SJCRH30 (cell line): ENCODE measurements at places on chromosomes 7 and 10. TPM values are rescaled to one million over a fixed set of nuclear protein-coding genes. Genes with fewer than 3 reads are reported as not detected.
A peak's percentile ranks its signal among the peaks of the same experiment; 100 is the strongest.

HOXA2 gene
- total RNA-seq, result 2.8 and 4.2 TPM in 2 replicates

C10orf62 gene
- 0.75 and 0.84 TPM in 2 replicates for total RNA-seq

CLDN3 gene
- total RNA-seq, result not detected in 2 replicates

KLHL7 gene
- 34.8 and 38.6 TPM in 2 replicates for total RNA-seq

NFE2L3 gene
- not detected in 2 replicates for total RNA-seq

DNA sequence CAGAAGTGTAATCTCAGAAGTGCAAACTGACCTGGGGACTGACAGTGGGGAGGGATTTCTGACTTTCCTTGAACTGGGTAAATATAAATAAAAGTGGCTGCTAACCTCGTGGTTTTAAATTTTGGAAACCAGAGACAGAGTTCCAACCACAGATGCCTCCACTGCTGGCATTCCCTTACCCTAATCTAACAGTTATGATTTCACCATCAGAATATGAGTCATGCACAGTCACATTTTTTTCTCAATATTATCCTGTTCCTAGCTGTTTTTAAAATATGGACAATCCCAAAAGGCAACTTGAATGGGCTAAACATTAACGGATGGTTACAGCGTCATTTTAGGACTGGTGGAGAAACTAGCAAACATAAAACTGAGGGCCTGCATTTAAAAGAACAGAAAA is 264.3 kb upstream of the INHBA start:
- H3K4me1 ChIP-seq, result no peaks in the 10 kb centered on the region
- no peaks in the 10 kb centered on the region for H3K27me3 ChIP-seq
- no peak overlapping the region for H3K4me3 ChIP-seq
- DNase-seq, result no peak
- H3K36me3 ChIP-seq, result peaks cover 33% of the 10 kb centered on the region

- H3K36me3 ChIP-seq, result peaks cover 77% of the 10 kb centered on the region
- no peak overlapping the region for H3K4me3 ChIP-seq
- no peak for DNase-seq
- no peak overlapping the region for H3K27ac ChIP-seq
Observed at GRCh38 chr7:38220452-38220851, 42.4 kb downstream of the STARD3NL start.

DNA sequence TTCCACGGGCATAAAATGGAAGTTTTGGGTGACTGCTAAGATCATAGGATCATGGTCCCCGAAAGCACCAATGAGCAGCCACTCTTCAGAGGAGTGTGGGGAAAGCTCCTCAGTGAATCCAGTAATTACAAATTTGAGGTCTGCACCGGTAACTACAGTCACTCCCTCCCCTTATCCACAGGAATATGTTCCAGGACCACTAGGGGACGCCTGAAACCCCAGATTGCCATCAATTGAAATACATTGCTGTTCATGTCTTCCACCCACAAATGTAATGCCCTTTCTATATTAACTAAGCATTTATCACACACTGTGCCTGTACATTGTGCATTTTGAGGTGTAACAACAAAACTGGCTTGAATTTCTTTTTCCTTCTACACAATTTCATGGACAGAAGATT is 447.9 kb upstream of the PFKP start:
- H3K4me3 ChIP-seq, result no peak overlapping the region
- no peaks in the 10 kb centered on the region for H3K4me1 ChIP-seq
- no peaks in the 10 kb centered on the region for H3K27me3 ChIP-seq

DNA sequence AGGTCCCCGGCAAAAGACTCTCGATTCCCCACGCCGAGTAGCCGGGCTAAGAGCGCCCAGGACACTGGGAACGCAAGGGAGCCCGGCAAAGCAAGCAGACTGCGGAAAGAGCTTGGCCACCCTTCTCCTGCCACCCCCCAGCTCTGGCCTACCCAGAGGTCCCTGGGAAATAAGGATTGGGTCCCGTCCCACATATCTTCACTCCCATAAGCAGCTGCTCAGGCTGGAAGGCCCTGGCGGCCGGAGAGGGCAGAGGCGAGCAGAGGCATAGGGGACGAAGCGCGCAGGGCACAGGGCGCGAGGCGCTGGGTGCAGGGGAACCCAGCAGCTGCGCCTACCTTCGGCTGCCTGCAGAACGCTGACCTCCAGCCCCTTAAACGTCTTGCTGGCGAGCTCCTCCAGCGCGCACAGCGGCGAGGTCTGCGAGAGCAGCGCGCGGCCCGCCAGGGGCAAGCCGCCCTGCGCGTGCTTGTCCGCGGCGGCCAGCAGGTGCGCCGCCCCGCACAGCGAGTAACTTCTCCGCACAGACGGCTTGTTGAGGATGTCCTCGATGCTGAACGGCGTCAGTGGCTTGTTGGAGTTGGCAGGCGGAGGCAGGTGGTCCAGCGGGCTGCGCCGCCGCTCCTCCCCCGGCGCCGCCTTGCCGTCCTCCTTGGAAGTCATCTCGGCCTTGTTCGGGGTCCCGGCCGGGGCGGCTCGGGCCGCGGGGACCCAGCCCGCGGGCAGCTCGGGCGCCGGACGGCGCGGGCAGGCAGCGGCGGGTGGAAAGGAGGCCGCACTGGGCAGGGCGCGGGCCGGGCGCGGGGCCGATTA is 904 bp downstream of the LBX1 start:
- peak; percentile 55 for DNase-seq
- H3K4me1 ChIP-seq, result peaks cover 17% of the 10 kb centered on the region
- no peaks in the 10 kb centered on the region; the same call in 1 of the 2 replicates for H3K36me3 ChIP-seq
- H3K27ac ChIP-seq, result no peak overlapping the region
- peak overlapping the region; percentile 85 for H3K4me3 ChIP-seq

- no peaks in the 10 kb centered on the region for H3K27me3 ChIP-seq
- H3K4me1 ChIP-seq, result peaks cover 8% of the 10 kb centered on the region
- peaks cover 17% of the 10 kb centered on the region for H3K36me3 ChIP-seq
- no peak overlapping the region for H3K27ac ChIP-seq
- no peak overlapping the region for H3K4me3 ChIP-seq
Observed at GRCh38 chr7:116710764-116711452, 38.9 kb downstream of the MET start.

DNA sequence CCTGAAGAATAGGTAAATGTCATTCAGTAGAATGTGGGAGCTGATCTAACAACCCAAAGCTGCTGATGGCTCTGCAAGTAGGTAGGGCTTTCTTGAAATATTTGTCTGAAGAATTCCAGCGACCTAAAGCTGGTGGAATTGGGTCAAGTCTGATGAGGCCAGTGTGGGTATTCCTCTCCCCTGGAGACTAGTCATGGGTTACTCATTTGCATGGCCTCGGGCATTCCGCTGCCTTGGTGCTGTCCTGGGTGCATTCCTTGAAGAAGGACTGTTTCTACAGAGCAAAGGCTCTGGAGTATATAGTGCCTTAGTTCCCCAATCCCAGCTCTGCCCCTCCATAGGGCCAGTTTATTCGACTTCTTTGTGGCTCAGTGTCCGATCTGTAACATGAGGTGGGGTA is 19.2 kb downstream of the PDK4 start:
- H3K36me3 ChIP-seq, result no peaks in the 10 kb centered on the region
- no peaks in the 10 kb centered on the region for H3K27me3 ChIP-seq
- no peak overlapping the region for H3K27ac ChIP-seq
- peaks cover 8% of the 10 kb centered on the region; the same call in 1 of the 2 replicates for H3K4me1 ChIP-seq
- DNase-seq, result no peak
